ENCODE measurements at places on chromosomes 5 and 9.
A peak's percentile ranks its signal among the peaks of the same experiment; 100 is the strongest.

DNA sequence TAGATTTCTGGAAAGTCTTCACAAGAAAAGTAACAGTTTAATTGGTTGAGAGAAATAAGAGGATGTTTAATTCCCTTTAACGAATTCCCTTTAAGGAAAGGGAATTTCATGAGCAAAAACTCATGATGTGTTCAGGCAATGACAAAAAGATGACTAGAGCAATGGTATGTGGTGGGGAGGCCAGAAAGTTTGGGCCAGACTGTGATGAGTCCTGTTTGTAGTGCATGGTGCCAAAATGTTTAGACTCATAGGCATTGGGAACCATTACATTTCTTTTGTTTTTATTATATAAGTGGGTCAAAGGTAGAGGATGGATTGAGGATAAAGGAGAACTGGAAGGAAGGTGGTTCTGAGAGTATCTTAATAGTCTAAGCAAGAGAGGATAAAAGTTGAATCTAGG lies 10.9 kb downstream of the CNTRL start:
- no peak for DNase-seq

- no peak for DNase-seq
Observed at GRCh38 chr5:173302546-173303155, 25.6 kb downstream of the STC2 start.

GRCh38 chr9:92108122-92108521 lies 7.1 kb downstream of the SPTLC1 start:
- no peak for DNase-seq

- DNase-seq, result no peak
Observed at GRCh38 chr5:53183880-53184279, 74.3 kb upstream of the MOCS2 start.

DNA sequence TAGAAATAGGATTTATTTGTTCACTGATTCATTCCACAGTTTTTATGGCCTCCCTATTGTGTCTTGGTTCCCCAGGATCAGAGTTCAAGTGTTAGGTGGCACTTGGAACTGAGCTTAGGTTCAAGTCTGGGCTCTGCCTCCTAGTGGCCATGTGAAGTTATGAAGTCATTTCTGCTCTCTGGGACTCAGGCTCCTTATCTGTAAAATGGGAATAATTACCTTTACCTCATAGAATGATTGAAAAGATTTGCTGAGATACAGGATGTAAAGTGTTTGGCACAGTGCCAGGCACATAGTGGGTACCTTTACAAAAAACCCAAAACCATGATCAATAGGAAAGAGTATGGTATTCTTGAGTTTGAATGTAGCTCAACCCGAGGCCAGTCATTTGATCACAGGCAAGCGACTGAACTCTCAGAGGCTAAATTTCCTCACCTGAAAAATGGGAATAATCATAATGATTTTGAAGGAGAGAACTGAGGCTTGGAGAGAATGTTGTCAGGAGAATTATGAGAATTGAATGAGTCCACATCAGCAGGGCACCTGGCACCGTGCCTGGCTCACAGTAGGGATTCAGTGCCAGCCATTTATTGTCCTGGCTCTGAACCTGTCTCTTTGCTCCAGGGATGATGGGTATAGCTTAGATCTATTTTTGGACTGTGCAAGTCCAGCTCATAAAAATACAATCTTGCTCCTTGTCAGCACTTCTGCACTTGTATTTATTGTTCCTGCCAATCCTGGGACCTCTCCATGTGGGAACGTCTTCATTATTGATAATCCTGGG lies 10.8 kb downstream of the NSG2 start:
- no peak for DNase-seq

- no peak for DNase-seq
Observed at GRCh38 chr5:43638107-43638506, 35.1 kb downstream of the NNT start.

GRCh38 chr5:137136991-137137632 lies 362.0 kb downstream of the SPOCK1 start:
- no peak for DNase-seq

DNA sequence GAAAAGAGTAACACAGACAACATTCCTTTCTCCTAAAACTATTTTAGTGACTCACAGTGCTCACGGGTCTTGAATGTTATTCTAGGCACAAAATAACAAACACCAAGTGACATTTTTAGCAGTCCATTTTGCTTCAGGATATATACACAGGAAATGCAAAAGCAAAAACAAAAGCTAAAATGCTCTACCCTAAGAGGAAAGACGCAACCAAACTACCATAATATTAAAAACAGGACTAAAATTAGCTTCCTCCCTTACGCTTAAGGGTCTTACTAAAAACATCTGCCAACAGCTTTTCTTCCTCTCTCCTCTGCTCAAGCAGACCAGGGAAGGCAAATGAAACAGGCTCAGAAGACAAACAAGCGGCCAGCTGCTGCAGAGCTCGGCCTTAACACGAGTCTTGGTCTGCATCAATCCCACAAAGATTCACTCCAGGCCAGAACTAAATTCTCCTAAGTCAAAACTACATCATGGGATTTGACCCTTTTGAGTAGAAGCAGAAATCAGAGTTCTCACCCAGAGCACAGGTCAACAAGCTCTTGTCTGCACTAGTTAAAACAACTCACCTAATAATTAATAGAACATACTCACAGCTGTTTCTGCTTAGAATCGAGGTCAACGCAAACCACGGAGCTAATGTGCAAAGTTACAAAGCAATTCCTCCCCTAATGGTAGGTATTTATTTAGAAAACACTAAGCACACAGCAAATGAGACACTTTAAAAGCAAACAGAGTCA lies 62.3 kb downstream of the RAPGEF1 start:
- DNase-seq, result no peak

- no peak for DNase-seq
Observed at GRCh38 chr5:74895906-74896305, 29.7 kb upstream of the FAM169A start.

DNA sequence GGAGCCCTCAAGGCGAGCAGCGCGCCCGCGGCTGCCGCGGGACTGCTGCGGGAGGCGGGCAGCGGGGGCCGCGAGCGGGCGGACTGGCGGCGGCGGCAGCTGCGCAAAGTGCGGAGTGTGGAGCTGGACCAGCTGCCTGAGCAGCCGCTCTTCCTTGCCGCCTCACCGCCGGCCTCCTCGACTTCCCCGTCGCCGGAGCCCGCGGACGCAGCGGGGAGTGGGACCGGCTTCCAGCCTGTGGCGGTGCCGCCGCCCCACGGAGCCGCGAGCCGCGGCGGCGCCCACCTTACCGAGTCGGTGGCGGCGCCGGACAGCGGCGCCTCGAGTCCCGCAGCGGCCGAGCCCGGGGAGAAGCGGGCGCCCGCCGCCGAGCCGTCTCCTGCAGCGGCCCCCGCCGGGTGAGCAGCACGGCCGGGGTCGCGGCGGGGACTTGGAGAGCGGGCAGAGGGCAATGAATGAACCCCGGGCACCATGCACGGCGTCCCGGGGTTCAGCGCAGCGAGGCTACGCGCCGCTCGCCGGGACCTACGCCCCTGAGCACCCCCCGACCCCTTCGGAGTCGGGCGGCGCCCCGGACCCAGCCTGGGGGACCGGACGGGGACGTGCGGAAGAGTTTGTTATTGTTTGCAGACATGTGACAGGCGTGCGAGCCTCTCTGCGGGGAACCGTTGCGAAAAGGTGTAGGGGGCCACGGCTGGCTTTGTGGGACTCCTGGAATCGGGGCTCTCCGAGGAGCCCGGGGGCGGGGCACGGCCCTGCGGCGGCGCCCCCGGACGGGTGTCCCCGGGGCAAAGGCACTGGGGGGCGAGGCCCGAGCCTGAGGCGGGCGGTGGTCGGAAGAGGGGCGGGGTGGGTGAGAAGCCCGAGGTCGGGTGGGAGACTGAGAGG lies 553 bp downstream of the MAP3K1 start:
- DNase-seq, result peak; percentile 47

- peak; percentile 27 for DNase-seq
Observed at GRCh38 chr9:93094658-93095204, 1.3 kb upstream of the CARD19 start.

DNA sequence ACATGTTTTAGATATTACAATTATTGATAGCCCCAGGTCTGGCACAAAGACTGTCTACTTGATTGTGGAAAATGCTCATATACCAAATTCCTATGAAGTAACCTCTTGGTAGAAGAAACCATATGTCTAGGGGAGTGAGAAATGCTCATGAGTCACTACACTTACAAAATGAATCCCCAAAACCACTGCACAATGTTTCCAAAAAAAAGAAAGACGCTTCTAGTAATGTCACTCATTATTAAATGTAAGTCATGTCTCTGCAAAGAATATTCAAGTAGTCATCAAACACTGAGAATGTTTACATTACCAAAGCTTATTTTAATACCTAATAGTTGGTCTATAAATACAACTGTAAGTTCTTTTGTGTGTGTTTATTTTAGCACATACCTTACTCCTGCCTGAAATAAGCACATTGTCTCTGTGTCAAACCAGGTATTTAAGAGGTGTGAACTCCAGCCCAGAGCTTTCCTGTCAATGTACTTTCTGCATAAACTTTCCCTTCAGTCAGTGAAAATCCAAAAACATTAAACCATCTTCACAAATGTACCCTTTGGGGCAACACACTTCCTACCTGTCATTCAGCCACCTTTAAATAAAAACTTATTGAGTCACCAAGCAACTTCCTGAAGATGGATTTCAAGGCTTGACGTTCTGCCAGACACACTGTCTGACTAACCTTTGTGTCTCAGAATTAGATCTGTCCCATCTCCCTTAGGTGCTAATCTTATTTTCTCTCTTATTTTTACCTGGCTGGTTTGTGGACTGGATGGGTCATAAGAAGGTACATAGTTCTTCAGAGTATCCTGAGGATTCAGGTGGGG lies 194.0 kb downstream of the NFIB start:
- DNase-seq, result no peak

- no peak for DNase-seq
Observed at GRCh38 chr9:92986176-92987119, 39.1 kb downstream of the FGD3 start.

GRCh38 chr9:31335529-31336234 lies 1048.8 kb upstream of the ACO1 start:
- DNase-seq, result no peak

GRCh38 chr5:132053483-132053882 lies 7.0 kb upstream of the IL3 start:
- no peak for DNase-seq

GRCh38 chr9:106697390-106697749 lies 165.6 kb upstream of the ZNF462 start:
- no peak for DNase-seq

DNA sequence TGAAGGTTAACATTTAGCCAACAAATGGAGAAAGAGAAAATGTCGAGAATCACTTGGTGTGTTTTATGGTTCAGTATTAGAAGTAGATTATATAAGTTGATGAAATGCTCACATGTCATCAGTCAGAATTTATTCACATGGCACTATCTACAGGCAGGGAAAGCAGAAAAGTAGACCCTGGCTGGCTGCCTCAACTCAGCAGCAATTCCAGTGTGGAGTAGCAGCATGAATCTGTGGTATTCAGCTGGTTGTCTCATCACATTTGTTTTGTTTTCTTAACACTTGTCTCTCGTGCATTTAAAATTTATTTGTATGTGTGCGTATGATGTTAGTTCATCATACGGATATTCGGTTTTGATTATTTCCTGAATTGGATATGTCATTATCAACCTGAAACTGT lies 153.5 kb upstream of the OR13F1 start:
- DNase-seq, result no peak

- DNase-seq, result no peak
Observed at GRCh38 chr5:6814816-6815215, 101.6 kb downstream of the TENT4A start.

- DNase-seq, result no peak
Observed at GRCh38 chr9:15505921-15506320, 4.8 kb downstream of the PSIP1 start.

DNA sequence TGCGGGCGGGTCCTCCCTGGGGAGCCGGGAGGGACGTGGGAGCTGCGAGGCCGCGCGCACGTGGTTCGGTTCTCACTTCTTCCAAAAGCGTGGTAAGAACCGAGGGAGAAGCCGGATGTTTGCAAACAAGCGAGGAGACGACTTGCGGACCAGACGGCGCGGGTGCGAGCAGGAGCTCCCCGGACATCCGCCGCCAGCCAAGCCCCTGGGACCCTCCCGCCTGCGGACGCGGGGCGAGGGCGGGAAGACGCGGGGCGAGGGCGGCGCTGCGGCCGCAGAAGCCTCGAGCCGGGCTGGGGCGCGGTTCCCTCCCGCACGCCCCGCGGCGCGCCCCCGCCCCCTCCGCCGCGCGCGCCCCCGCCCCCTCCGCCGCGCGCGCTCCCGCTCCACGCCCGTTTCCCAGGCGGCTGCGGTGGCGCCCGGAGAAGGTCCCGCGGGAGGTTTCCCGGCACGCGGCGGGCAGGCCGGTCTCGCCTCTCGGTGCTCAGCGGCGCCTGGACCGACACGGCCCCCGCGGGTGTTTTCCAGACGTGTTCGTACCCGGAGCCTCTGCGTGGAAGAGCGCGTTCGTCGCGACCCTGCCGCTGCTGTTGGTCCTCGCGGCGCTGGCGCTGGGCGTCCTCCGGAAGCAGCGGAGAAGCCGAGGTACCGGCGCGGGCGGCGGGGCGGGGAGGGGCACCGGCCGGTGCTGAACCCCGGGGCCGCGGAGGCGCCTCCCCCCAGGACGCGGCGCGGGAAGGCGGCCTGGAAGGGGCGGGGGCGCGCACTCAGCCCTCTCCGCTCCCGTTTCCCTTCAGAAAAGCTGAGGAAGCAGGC lies 12.8 kb downstream of the BTNL9 start:
- DNase-seq, result peak; percentile 79

GRCh38 chr5:2432076-2432920 lies 319.2 kb downstream of the IRX2 start:
- no peak for DNase-seq

DNA sequence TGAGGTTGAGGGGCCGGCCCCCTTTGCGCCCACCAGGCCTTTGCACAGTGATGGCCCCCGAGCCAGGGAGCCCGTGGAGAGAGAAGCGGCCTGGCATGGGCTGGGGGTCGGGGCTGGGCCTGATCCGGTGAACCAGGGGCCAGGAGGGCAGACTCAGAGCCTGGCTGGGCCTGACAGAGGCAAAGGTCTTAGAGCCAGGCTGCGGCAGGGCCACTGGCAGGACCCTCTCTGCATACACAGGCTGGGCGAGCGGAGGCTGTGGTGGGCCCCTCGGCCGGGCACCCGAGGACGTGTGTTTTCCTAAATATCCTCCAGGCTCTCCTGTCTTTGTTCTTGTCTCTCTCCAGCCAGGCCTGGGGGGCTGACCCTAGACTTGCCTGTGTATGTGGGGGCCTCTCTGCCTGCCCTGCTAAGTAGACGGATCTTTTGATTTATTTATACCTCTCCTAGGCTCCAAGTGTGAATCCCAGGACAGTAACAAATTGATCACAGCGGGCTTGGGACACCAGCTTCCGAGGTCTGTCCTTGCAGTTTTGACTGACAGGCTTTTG lies 933 bp downstream of the NEK6 start:
- DNase-seq, result no peak

- no peak for DNase-seq
Observed at GRCh38 chr5:30100929-30101328, 1092.6 kb upstream of the CDH6 start.

- no peak for DNase-seq
Observed at GRCh38 chr5:72268753-72269410, 51.2 kb downstream of the MRPS27 start.

GRCh38 chr5:36458746-36459145 lies 147.7 kb upstream of the SLC1A3 start:
- DNase-seq, result no peak

DNA sequence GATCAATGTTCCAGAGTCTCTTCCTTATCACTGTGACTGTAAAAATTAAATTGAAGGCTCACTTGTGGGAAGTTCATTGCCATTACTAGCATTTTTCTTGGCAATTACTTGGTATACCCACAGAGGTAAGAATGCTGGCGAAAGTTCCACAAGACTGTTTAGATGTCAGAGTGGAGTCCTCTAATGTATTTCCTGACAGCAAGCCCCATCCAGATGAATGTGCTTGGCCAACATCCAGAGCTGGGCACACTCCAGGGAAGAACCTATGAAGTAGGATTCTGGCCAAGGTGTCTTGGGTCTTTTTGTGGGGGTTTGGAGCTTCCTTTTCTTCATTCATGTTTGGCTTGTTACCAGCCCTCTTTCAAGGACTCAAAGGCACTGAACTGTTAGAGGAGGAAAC lies 473.6 kb downstream of the DMAC1 start:
- DNase-seq, result no peak

All from 8988T (cell line).